ENCODE measurements at places on chromosomes 4 and X.

- no peak for DNase-seq
Measured at GRCh38 chr4:236028-236427, 69.2 kb downstream of the ZNF732 start.

DNA sequence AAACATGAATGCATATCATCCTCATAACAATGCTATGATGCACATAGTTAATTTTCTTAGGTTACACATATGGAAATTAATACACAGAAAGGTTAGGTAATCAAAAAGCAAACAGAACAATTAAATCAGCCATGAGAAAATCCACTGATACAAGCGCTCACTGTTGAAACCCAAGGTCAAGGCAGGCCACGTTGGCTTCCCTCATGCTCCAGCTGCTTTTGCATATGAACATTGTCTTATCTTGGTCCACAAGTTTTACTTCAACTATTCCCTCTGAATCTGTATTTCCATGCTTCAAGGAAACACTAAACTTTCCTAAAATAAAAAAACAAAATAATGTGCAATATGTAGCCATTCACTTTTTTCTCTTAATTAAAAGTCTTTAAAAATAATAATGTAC lies 34.5 kb upstream of the PLA2G12A start:
- no peak for DNase-seq

DNA sequence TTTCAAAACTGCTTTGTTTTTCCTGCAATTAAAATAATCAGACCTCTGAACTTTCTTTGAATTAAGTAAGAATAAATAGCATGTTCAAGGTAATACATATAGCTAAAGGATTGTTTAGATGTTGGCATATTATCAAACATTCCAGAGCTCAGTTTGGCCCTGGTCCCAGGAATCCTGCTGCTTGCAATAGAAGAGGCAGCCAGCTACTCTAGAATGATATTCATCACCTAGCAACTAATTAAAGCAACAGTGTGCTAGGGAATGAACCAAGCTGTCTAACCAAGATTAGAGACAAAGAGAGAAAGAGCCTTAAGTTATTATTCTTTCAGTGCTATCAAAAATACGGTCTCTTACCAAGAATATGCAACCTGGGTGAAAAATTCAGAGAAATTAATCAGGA lies 460.9 kb downstream of the GABRG1 start:
- no peak for DNase-seq

- DNase-seq: no peak
Measured at GRCh38 chr4:18511727-18512126, 490.2 kb upstream of the LCORL start.

Measured in activated CD8-positive, alpha-beta memory T cell treated with anti-CD3 and anti-CD28 coated beads for 1 hour (primary cell).